ENCODE measurements at places on chromosomes 16 and 17. TPM values are rescaled to one million over a fixed set of nuclear protein-coding genes. Genes with fewer than 3 reads are reported as not detected.

The PIEZO1 gene
- total RNA-seq: 208 TPM

The KRTAP9-8 gene
- total RNA-seq: not detected

The UMOD gene
- total RNA-seq: not detected

The GCGR gene
- not detected for total RNA-seq

The KRTAP4-4 gene
- total RNA-seq: not detected

The RUNDC3A gene
- not detected for total RNA-seq

The ACADVL gene
- total RNA-seq: 164 TPM

The FNDC8 gene
- total RNA-seq: not detected

The CX3CL1 gene
- total RNA-seq: 1.7 TPM

The SLC9A5 gene
- 0.40 TPM for total RNA-seq

The CCDC40 gene
- 2.0 TPM for total RNA-seq

The DHRS7C gene
- not detected for total RNA-seq

The ZNF287 gene
- total RNA-seq: 3.5 TPM

The HBA1 gene
- total RNA-seq: not detected

The HSD17B1 gene
- 0.57 TPM for total RNA-seq

The LRRC37A gene
- total RNA-seq: 2.9 TPM

The ZNF785 gene
- total RNA-seq: 7.4 TPM

The OR2C1 gene
- total RNA-seq: not detected

The APOBR gene
- not detected for total RNA-seq

The MYOCD gene
- not detected for total RNA-seq

The PTGES3L gene
- total RNA-seq: 0.27 TPM

The AARSD1 gene
- 21.9 TPM for total RNA-seq

The C16orf78 gene
- not detected for total RNA-seq

The ZMYND15 gene
- 0.27 TPM for total RNA-seq

The CD300H gene
- not detected for total RNA-seq

The CETP gene
- total RNA-seq: 0.13 TPM

The NTN1 gene
- total RNA-seq: 0.13 TPM
